ENCODE measurements at places on chromosomes 2 and 18.

- no peak for DNase-seq
These were observed 261.1 kb upstream of the ZEB2 start for GRCh38 chr2:144780983-144781382.

DNA sequence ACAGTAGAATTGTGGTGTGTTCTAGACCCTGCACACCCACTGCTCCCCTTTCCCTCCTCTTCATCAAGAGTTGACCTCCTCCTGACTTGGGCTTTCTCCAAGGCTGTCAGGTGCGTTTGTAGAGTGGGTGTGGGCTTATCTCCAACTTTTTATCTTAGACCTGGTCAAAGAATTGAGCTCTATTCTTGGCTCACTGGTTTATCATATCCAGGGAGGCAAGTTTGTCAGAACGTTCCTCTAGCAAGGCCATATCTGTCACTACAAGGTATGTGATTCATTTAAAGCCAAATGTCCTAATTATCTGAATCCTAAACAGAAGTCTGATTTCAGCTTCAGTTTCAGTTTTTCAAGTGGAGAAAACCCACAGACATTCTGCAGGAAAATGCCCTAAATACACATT, 117.1 kb upstream of the MGAT5 start:
- no peak for DNase-seq

GRCh38 chr2:121094845-121095244, 190.2 kb downstream of the TFCP2L1 start:
- DNase-seq: no peak

DNA sequence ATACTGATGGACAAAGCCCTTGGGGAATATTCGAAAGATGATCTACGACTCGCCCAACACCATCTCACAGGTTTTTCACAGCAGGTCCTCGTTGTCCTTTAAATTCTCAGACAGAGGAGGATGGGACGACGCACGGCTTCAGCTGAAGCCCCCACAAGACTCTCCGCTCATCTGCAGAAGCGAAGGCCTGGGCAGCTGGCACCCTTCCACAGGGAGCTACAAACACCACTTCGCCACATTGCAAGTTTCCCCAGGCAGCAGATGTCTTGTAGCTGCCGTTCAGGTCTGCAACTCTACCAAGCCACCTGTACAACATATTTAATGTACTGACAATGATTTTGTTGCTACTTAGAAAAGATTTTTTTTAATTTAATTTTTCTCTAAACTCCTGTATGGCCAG, 642.9 kb downstream of the ZEB2 start:
- DNase-seq: no peak

- DNase-seq: no peak
These were observed 2.3 kb upstream of the CTIF start for GRCh38 chr18:48536516-48536915.

GRCh38 chr2:219335373-219335786, 2.8 kb upstream of the RESP18 start:
- DNase-seq: no peak

GRCh38 chr18:63100630-63101055, 218.9 kb downstream of the BCL2 start:
- no peak for DNase-seq

DNA sequence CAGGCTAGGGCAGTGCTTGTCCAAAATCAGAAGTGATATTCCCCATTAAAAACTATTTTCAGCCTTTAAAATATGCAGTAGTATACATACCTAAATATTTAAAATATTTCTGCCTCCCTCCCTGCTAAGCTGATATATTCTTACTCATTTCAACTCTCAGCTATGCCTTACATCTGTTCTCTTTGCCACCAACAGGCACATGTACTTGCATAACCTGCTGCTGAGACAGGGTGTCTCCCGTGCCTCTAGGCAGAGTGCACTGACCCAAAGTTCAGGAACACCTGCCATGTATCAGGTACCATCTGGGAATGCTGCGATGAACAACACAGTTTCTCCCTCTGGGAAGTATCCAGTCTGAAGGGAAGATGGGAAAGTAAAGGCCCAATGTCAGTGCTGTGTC, 91.7 kb downstream of the STK39 start:
- DNase-seq: no peak

GRCh38 chr2:169080250-169081069, 11.1 kb downstream of the DHRS9 start:
- DNase-seq: no peak

GRCh38 chr2:59939236-59939635, 614.2 kb downstream of the BCL11A start:
- DNase-seq: no peak

DNA sequence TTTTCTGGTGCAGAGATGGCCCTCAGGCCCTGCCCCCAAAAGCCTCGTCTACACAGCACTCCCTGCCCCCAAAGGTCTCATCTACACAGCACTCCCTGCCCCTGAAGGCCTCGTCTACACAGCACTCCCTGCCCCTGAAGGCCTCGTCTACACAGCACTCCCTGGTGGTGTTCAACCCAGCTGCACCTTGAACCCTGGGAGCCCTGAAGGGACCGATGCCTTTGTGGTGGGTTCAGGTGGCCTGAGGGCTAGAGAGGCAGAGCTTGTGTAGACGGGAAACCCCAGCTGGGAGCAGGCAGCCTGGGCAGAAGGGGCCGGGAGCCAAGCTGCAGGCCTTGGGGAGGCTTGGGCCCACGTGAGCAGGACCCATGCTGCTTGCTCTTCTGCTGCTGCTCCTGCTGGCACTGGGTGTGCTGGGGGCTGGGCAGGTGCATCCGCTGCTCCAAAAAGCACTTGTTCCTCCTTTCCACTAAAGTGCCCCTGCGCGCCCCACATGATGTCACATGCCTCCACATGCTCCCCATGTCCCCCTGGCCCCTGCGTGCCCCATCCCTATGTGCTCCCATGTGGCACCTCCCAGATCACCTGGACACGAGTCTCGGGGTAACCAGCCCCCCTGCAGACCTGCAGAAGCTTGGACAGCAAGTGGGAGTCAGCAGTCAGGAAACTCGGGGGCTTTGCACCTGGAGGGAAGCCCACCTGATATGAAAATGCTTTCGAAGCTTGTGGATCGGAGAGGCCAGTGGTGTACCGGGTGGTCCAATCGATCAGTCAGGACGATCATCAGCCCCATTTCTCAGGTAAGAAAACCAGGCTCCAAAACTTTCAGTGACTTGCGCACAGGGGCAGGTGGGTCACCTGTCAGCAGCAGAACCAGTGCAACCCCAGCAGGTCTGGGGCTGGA, 94.9 kb upstream of the CTDP1 start:
- no peak for DNase-seq

DNA sequence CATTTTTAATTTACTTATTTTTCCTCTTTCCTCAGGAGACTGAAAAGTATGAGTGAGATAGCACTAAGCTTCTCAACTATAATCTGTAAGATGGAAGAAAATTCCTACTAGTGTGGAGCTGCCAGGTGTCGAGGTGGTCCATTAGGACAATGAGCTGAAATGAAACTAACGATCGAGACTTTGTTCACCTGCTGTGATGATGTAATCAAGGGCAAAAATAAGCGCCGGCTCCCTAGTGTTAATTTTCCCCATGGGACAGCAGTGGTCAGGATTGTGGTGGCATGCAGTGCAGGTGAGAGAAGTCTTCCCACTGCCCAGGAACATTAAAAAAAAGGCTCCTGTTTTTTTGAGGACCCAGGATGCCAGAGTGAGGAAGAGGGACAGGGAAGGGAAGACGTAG, 859.1 kb upstream of the GCFC2 start:
- no peak for DNase-seq

Data from activated T-cell treated with anti-CD3 and anti-CD28 coated beads, Interleukin-2, amount 50 U/mL, for 72 hours (primary cell).